ENCODE measurements at places on chromosomes 1 and 21. TPM values are rescaled to one million over a fixed set of nuclear protein-coding genes. Genes with fewer than 3 reads are reported as not detected.

GRCh38 chr21:34912022-34912945 lies 136.8 kb downstream of the RUNX1 start:
- H3K4me3 ChIP-seq = no peak overlapping the region
- H3K27me3 ChIP-seq = peaks cover 3% of the 10 kb centered on the region
- H3K27ac ChIP-seq = no peak overlapping the region
- H3K4me1 ChIP-seq = peaks cover 47% of the 10 kb centered on the region

GRCh38 chr1:115814685-115815398 lies 26.1 kb downstream of the NHLH2 start:
- no peak overlapping the region for H3K4me3 ChIP-seq
- peaks cover 12% of the 10 kb centered on the region for H3K4me1 ChIP-seq
- no peak overlapping the region for H3K27ac ChIP-seq
- no peaks in the 10 kb centered on the region for H3K36me3 ChIP-seq
- H3K27me3 ChIP-seq = no peaks in the 10 kb centered on the region

GRCh38 chr1:229943988-229944743 lies 122.9 kb upstream of the GALNT2 start:
- H3K4me1 ChIP-seq = peaks cover 21% of the 10 kb centered on the region
- no peak for DNase-seq
- H3K27ac ChIP-seq = no peak overlapping the region
- no peaks in the 10 kb centered on the region for H3K36me3 ChIP-seq
- peaks cover 15% of the 10 kb centered on the region for H3K27me3 ChIP-seq

- no peaks in the 10 kb centered on the region for H3K36me3 ChIP-seq
- no peaks in the 10 kb centered on the region for H3K27me3 ChIP-seq
- H3K27ac ChIP-seq = no peak overlapping the region
- peak overlapping the region; percentile 76 for H3K4me3 ChIP-seq
These were observed 520 bp downstream of the TMEM201 start for GRCh38 chr1:9589144-9589718.

DNA sequence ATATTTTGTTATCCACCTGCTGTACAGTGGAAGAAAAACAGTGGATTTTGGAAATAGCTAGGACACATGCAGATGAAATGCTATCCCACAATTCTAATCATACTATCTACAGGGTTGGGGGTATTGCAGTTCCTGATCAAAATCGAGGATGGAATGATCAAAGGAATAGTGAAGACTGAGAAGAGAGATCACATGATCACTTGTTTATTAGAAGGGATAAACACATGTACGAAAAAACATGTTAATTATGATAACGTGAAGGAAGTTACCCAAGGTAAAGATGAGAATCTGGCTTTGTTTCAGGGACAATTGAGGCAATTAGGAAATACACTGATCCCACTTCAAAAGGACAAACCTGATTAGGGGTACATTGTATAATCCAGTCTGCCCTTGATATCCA lies 8.8 kb upstream of the NENF start:
- no peak overlapping the region for H3K27ac ChIP-seq
- H3K4me1 ChIP-seq = no peaks in the 10 kb centered on the region
- peaks cover 16% of the 10 kb centered on the region for H3K27me3 ChIP-seq
- no peak overlapping the region for H3K4me3 ChIP-seq
- no peaks in the 10 kb centered on the region for H3K36me3 ChIP-seq

- no peaks in the 10 kb centered on the region for H3K27me3 ChIP-seq
- DNase-seq = no peak
- no peak overlapping the region for H3K27ac ChIP-seq
- no peaks in the 10 kb centered on the region for H3K4me1 ChIP-seq
- H3K4me3 ChIP-seq = no peak overlapping the region
These were observed 7.8 kb upstream of the OR14I1 start for GRCh38 chr1:248710305-248710900.

GRCh38 chr1:67020765-67021164 lies 33.2 kb downstream of the SLC35D1 start:
- H3K4me3 ChIP-seq = no peak overlapping the region
- peaks cover 27% of the 10 kb centered on the region for H3K4me1 ChIP-seq
- no peak for DNase-seq
- no peaks in the 10 kb centered on the region for H3K27me3 ChIP-seq
- peaks cover 22% of the 10 kb centered on the region for H3K36me3 ChIP-seq

- H3K27me3 ChIP-seq = no peaks in the 10 kb centered on the region
- H3K27ac ChIP-seq = no peak overlapping the region
- no peak overlapping the region for H3K4me3 ChIP-seq
These were observed 45.4 kb downstream of the RPL5 start for GRCh38 chr1:92877081-92877711.

DNA sequence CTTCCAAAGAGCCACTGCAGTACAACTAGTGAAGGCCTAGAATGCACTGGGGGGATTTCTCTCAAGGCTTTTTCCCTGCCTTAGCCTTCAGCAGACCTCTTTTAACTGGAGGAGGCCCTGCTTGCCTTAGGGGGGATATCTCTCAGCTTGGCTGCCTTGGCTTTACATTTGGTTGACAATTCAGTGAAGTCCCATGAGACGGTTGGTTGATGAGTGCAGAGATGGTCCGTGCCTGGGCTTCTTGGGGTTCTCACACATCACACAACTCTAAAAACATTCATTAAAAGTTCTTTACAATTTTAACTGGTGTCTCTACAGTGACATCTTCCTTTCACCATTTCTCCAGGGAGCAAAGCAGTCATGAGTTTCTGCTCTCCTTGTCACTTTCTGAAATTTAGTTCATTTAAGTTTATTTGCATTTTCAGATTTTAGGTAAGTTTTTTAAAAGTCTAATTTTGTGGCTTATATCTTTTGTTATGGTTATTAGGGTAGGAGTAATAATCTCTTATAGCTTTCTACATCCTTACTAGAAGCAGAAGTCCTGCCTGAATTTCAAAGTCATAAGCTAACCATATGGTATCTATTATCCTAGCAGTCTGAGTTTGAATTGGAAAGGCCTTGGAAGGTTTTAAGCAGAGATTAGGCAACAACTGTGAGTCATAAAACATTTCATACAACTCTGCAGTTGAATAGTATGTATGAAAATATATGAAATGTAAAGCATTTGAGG lies 487.6 kb downstream of the DPYD start:
- H3K27me3 ChIP-seq = no peaks in the 10 kb centered on the region
- DNase-seq = no peak
- peak overlapping the region; percentile 71 for H3K27ac ChIP-seq
- peaks cover 20% of the 10 kb centered on the region for H3K4me1 ChIP-seq

GRCh38 chr1:51331206-51332100 lies 1.1 kb upstream of the TTC39A start:
- H3K4me1 ChIP-seq = peaks cover 27% of the 10 kb centered on the region
- DNase-seq = no peak
- H3K4me3 ChIP-seq = peak overlapping the region; percentile 80

- peaks cover 3% of the 10 kb centered on the region for H3K4me1 ChIP-seq
- no peak overlapping the region for H3K4me3 ChIP-seq
- H3K27me3 ChIP-seq = peaks cover 80% of the 10 kb centered on the region
- peak; percentile 34 for DNase-seq
- no peak overlapping the region for H3K27ac ChIP-seq
These were observed 46.5 kb upstream of the COA6 start for GRCh38 chr1:234326497-234327366.

- H3K27ac ChIP-seq = no peak overlapping the region
- H3K36me3 ChIP-seq = peaks cover 9% of the 10 kb centered on the region
- DNase-seq = no peak
- no peaks in the 10 kb centered on the region for H3K27me3 ChIP-seq
These were observed 30.0 kb downstream of the IARS2 start for GRCh38 chr1:220123889-220124288.

DNA sequence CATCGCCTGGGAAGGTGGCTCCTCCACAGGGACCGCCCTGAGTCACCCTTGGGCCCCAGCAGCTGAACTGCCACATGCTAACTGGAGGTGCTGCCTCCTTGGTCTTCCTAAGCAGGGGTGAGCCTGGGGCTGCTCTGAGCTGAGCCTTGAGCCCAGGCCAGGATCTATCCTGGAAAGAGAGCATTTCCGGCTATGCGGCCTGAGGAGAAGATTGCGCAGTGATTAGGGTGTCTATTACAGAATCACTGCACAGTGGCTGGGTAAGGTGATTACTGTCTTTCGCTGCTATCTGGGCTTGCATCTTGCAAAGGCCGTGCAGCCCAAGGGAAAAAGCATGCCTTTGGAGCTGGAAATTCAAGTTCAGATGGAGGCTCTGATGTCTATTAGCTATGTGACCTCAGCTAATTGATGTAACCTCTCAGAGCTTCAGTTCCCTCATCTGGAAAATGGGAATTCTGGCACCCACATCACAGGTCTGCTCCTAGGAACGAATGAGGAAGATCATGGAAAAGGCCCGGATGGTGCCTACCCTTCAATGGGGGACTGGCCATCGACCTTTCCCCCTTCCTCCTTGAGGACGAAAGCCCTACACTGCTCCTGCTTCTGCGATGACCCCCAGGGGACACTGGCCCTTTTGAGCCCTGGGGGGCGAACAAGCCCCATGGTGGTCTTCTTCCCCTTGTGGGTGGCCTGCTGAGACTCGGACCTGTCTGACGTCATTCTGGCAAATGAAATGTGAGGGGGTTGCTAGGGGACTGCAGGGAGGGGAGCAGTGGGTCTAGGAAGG lies 38.0 kb downstream of the GPR161 start:
- peaks cover 40% of the 10 kb centered on the region for H3K36me3 ChIP-seq
- no peak for DNase-seq
- H3K27me3 ChIP-seq = no peaks in the 10 kb centered on the region
- H3K4me1 ChIP-seq = peaks cover 18% of the 10 kb centered on the region
- peak overlapping the region; percentile 60 for H3K27ac ChIP-seq

- no peak overlapping the region for H3K27ac ChIP-seq
- no peak for DNase-seq
These were observed 12.3 kb downstream of the KAZN start for GRCh38 chr1:14610761-14611160.

- H3K4me3 ChIP-seq = no peak overlapping the region
- H3K4me1 ChIP-seq = no peaks in the 10 kb centered on the region
- DNase-seq = no peak
- H3K27ac ChIP-seq = no peak overlapping the region
- no peaks in the 10 kb centered on the region for H3K36me3 ChIP-seq
These were observed 106.0 kb downstream of the SUSD4 start for GRCh38 chr1:223257856-223258550.

- no peak for DNase-seq
- no peaks in the 10 kb centered on the region for H3K36me3 ChIP-seq
- no peak overlapping the region for H3K4me3 ChIP-seq
- no peak overlapping the region for H3K27ac ChIP-seq
These were observed 332.2 kb upstream of the USP24 start for GRCh38 chr1:55547405-55547804.

DNA sequence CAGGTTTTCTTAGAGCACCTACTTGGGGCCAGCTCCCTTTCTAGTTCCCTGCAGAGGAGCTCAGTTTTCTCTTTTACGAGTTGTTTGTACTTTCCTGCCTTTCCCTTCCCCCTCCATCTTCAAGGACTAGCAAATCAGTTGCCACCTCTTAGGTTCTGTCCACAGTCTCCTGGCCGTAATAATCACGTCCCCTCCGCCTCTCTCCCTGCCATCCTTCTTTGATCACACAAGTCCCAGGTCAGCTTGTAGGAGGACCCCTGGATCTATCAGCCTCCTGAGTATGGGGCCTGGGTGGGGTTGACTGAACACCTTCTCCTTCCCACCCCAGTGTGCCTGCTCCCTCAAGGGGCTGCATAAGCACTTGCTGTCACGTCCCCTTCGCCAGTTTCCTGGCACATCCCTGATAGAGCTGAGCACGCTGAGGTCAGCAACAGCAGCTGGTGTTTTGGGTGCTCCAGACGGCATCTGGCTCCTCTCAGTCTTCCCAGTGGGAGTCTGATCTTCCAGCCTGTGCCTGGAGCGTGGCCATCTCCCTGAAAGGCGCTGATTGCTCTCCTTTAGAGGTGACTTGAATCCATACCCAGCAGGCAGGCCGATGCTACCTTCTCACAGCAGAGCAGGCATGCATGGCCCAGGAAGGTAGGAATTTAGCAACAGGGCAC lies 216.1 kb upstream of the TMEM51 start:
- no peaks in the 10 kb centered on the region for H3K36me3 ChIP-seq
- no peak overlapping the region for H3K4me3 ChIP-seq
- H3K4me1 ChIP-seq = peaks cover 41% of the 10 kb centered on the region
- DNase-seq = no peak

DNA sequence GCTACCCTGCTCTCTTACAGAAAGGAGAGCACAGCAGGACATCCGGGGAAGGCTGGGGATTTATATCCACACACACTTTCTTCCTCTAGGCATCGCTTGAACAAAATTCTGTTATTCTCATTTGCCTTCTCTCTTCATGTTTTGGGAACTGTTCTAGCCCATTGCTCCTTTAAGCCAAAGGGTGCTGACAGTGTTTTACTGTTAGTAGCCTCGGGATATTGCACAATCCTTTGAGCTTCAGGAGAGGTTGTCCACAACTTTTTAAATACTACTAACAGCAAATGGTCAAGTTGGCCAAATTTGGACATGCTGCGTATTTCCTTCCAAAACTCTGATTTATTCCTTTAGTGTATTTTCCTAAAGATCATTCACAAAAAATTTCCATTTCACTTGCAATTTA lies 579.2 kb upstream of the RGS18 start:
- no peak overlapping the region for H3K4me3 ChIP-seq
- peaks cover 2% of the 10 kb centered on the region for H3K27me3 ChIP-seq
- peaks cover 8% of the 10 kb centered on the region for H3K4me1 ChIP-seq

- DNase-seq = no peak
- peaks cover 11% of the 10 kb centered on the region for H3K36me3 ChIP-seq
- no peak overlapping the region for H3K4me3 ChIP-seq
- no peaks in the 10 kb centered on the region for H3K27me3 ChIP-seq
These were observed 44.4 kb upstream of the LRRC8C start for GRCh38 chr1:89588480-89588879.

GRCh38 chr1:235920596-235921375 lies 54.1 kb upstream of the LYST start:
- H3K36me3 ChIP-seq = no peaks in the 10 kb centered on the region
- H3K4me1 ChIP-seq = peaks cover 51% of the 10 kb centered on the region
- DNase-seq = no peak
- no peak overlapping the region for H3K4me3 ChIP-seq
- H3K27ac ChIP-seq = no peak overlapping the region

DNA sequence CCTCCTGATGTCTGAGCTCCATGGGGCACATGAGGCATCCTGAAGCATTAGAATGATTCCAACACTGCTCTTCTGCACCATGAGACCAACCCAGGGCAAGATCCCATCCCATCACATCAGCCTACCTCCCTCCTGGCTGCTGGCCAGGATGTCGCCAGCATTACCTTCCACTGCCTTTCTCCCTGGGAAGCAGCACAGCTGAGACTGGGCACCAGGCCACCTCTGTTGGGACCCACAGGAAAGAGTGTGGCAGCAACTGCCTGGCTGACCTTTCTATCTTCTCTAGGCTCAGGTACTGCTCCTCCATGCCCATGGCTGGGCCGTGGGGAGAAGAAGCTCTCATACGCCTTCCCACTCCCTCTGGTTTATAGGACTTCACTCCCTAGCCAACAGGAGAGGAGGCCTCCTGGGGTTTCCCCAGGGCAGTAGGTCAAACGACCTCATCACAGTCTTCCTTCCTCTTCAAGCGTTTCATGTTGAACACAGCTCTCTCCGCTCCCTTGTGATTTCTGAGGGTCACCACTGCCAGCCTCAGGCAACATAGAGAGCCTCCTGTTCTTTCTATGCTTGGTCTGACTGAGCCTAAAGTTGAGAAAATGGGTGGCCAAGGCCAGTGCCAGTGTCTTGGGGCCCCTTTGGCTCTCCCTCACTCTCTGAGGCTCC lies 11.1 kb upstream of the RASSF5 start:
- DNase-seq = no peak
- H3K4me1 ChIP-seq = peaks cover 23% of the 10 kb centered on the region
- no peaks in the 10 kb centered on the region for H3K27me3 ChIP-seq

The SPRR3 gene
- total RNA-seq = not detected

The PADI2 gene
- total RNA-seq = 0.52 TPM

The AMY1A gene
- total RNA-seq = not detected

The RIPPLY3 gene
- 0.54 TPM for total RNA-seq

The MROH7 gene
- total RNA-seq = 4.3 TPM

The SLAMF7 gene
- not detected for total RNA-seq

The TFAP2E gene
- total RNA-seq = 2.0 TPM

The HES5 gene
- total RNA-seq = not detected

The MIXL1 gene
- 3.4 TPM for total RNA-seq

The HES4 gene
- 87.7 TPM for total RNA-seq

All from mesothelial cell of epicardium (in vitro differentiated cells).